ENCODE measurements at places on chromosomes 5 and 9.

DNA sequence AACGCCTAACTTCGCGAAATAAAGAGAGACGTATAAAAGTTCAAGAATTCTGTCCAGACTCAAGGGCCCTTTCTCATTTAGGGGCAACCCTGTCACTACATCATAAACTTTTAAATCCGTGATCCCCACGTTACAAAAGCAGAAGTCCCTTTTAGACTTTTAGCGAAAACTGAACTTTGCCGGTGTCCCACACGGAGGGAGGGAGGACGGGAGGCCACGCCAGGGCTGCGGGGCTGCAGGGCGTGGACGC lies 515 bp upstream of the F2R start:
- no peak for DNase-seq

GRCh38 chr5:110932755-110933488 lies 138.6 kb upstream of the TSLP start:
- DNase-seq: no peak

- DNase-seq: peak; percentile 96
Observed at GRCh38 chr9:36487482-36488388, 85.0 kb upstream of the MELK start.

DNA sequence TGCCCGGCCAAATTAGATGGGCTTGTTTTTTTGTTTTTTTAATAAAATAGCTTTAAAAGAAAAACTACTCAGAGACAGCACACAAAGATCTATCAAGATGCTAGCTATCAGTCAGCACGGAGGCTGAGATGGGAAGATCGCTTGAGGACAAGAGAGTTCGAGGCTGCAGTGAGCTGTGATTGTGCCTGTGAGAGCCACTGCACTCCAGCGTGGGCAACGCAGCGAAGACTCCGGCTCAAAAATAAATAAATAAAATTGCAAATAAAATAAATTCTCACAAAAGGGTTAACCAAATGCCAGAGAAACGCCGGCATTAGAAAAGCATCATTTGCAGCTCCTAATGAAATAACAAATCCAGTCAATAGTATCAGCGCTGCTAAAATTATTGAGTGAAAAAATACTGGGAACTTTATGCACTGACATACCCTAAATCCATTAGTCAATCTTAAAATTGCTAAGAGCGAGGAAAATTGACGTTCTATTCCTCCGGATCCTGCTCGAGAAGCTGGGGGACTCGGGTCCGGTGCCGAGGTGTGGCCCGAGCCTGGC lies 681 bp downstream of the CPLANE1 start:
- no peak for DNase-seq

DNA sequence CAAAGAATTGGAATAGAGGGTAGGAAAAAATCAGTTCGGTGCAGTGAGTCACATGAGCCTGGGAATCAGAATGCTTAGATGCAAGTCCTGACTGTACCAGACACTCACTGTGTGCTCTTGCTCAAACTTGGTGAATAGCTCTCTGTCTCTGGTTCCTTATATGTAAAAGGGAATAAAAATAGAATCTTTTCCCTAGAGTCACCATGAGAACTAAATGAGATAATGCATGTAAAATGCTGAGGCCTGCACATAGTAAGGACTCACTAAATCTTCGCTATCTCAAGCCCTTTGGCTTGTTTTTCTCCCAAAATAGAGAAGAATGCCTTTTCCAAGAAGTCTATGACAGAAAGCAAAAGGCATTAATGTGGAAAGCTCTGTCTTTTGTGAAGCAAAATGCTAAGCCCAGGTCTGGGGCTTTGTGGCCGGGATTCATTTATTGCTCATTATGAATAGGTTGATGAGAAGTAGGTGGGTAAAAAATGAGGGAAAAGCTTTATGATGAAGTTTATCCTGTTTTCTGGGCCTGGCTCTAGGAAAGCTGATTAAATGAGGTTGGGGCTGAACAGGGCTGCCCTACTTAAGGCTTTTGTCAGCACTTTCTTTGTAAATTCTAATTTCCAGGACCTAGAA lies 483.3 kb downstream of the DMAC1 start:
- DNase-seq: no peak

DNA sequence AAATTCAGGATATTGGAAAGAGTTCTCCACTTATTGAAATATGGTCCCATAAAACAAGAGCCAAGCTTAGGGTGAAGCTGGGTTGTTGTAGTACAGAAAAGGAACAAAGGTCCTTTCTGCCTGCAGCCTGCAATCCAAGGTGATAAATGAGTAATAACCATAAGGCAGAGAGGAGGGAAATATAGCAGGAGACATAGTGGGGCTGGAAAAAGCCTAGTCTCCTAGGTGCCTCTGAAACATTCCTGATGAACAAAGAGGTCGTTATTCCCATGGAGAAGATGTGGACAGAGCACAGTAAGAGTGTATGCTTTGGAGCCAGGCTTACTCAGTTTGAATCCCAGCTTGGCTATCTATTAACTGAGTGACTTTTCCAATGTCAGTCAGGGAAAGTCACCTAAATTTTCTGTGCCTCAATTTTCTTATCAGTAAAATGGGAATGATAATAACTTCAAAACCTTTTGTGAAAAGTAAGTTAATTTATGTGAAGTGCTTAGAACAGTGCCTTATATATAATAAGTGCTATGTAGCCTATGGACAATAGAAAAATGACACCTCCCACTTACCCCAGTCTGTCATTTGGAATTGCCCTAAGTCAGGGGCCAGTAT lies 110.8 kb upstream of the GRIN3A start:
- no peak for DNase-seq

- DNase-seq: no peak
Observed at GRCh38 chr5:23648656-23649055, 141.2 kb downstream of the PRDM9 start.

GRCh38 chr5:14580398-14581034 lies 1.1 kb upstream of the OTULINL start:
- DNase-seq: no peak

GRCh38 chr5:136639616-136640015 lies 274.3 kb upstream of the TRPC7 start:
- DNase-seq: no peak

DNA sequence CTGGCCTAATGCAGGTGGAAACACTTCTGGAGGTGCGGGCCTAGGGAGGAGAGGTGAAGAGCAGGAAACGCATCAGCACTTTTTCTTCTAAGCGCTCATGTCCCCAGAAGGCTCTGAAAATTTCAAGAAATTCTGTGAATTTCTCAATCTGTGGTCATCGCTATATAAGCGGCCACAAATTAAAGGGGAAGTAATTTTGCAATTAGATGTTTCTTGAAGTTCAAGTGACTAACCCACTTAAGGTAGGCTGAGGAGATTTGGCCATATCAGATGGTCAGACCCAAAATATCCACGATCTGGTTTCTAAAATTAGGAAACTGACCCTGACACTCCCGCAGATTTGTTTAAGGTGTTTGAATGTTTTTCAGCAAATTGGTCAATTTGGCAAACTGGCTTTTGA lies 16.6 kb upstream of the HMGCR start:
- no peak for DNase-seq

DNA sequence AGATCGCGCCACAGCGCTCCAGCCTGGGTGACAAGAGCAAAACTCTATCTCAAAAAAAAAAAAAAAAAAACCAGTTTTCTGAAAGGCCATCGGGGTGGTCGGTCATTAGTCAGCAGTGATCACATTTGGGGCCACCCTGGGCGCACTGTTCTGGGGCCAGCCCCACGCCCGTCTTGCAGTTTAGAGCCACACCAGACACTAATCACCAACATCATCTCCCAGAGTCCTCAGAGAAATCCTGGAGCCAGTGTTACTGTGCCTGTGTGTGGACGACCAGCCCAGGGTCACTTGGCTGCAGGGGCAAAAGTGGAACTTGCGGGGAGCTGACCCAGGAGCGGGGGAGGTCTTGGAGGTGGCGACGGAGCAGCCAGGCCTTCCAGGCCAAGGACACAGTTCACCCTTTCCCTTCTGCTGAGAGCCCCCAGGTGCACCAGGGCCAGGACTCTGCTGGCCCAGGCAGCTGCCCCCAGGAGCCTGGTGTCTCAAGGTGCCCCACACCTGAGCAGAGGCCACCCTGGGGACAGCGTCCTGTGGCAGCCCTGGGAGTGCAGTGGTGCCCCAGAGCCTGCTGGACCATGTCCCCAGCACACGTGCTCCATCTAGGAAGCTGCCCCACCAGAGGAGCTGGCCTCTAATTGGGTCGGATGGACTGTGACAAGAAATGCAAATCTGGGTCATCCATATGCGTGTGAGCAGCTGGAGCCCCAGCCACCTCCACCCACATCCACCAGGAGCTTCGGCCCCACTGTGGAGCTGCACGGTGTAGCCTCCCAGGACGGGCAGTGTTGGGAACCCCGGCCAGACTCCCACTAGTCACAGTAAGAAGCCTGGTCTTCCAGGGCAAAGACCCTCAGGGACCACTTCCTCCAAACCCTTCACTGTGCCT lies 51.1 kb downstream of the NEK6 start:
- no peak for DNase-seq

- no peak for DNase-seq
Observed at GRCh38 chr9:89993678-89994630, 389.1 kb downstream of the GADD45G start.

DNA sequence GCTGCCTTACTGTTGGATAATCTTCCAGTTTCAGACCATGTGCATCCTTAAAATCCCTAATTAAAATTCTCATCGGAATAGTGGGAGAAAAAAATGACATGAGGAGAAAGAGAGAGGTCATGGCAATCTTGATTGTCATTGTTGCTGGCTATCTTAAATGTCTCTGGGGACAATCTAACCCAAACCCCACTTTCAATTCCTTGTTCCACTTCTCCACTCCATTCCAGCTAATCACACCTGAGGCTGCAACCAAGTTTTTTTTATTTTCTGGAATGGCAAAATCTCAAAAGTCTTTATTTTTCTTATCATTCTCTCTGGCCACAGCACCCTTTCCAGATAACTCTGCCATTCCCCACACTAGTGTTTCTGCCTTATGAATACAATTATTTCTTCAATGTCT lies 171.9 kb upstream of the RASA1 start:
- DNase-seq: no peak

GRCh38 chr9:15966471-15966870 lies 413.6 kb downstream of the CCDC171 start:
- no peak for DNase-seq

DNA sequence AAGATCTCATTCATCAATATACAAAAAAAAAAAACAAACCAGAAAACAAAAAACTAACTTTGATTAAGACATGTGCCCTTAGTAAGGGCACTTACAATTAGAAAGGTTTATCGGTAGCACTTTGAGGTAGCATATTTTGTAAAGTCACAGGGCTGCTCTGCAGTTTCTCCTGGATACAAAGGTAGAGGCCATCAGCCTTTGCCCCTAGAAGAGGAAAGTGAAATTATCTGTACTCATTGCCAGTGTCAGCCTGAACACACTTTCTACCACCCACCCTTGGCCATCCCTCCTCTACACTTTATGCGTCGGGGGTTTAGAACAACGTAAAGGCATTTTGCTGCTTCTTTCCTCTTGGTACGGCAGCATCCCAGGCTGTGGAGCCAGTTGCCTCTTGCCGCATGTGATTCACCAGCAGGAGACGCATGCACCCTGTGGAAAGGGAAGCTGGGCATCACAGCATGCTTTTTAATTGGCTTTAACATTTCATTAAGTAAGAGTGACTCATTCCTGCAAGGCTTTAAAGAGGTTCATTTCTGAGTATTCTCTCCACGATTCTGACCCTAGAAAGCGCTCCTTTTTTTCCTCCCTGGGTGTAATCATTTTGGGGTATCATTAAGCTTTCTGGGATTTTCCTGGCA lies 84.6 kb downstream of the CEMIP2 start:
- no peak for DNase-seq

GRCh38 chr5:151598984-151599383 lies 7.9 kb upstream of the FAT2 start:
- DNase-seq: no peak

DNA sequence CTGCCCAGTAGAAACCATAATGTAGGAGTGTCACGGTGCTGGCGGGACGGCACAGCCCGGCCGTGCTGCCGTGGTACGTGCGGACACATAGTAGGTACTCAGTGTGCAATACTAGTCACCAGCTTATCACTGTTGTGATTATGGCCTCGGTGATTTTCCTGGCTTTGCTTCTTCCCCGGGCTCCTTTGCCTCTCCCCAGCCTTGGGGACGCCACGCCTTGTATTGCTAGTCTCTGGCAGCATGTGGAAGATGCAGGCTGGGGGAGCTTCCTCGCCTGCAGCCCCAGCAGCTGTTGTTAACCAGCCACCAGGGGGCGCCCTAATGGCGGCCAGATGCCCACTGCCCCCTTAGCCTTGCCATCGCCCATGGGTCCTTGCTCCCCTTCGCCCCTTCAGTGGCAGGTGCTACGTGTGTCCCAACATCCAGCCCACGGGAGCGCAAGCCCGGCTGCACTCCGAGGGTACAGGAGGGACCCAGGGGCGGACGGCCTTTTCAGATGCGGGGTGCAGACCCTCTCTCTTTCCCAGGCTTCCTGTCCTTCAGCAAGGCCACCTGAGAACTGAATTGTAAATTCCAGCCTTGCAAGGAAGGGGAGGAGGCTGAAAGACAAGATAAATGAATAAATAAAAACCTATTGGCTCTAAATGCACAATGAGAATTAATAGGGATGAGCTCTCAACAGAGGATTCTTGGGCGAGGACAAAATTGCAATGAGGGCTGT lies 8.0 kb downstream of the NTNG2 start:
- no peak for DNase-seq

- DNase-seq: no peak
Observed at GRCh38 chr5:43514471-43514815, 505 bp downstream of the C5orf34 start.

- DNase-seq: no peak
Observed at GRCh38 chr5:72799721-72800120, 16.7 kb upstream of the TNPO1 start.

DNA sequence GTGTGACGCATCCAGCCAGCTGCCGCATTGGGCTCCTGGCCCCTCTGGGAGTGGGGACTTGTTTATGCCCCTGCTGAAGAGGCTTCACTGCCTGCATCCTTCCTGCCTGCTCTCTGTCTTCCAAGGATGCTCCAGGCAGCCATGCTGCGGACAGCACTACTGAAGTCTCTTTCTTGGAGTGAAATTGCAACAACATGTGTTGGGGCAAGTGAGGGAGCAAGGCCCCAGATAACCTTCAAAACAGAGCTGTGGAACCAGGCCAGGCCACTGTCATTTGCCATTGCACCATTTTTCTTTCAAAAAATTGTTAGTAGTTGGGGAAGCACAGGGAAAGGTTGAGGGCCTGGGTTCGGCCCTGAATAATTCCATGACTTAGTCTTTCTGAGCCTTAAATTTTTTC lies 169.6 kb upstream of the ADRA1B start:
- DNase-seq: no peak

- DNase-seq: no peak
Observed at GRCh38 chr9:93278144-93278543, 94.2 kb downstream of the WNK2 start.

DNA sequence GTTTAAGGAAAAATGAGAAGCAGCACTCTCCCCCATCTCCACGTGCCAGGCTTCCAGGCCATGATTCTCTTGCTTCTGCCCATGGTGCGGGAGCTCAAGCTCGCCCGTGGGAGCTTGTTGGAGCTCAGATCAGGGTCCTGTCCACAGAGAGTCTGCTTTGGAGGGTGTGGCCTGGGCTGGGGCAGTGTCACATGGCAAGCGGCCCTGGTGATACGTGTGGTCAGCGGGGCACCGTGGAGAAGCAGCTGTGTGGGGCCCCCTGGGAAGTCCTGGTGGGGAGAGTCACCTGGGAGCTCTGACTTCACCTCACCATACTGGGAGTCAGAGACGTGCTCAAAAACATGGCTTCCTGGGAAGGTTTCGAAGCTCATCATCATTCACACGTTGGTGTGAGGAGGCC lies 275.3 kb downstream of the GADD45G start:
- peak; percentile 73 for DNase-seq

All from osteocyte (in vitro differentiated cells).